ENCODE measurements at places on chromosomes 11 and 22.

- DNase-seq: no peak
Observed at GRCh38 chr22:32864041-32864440, 62.5 kb downstream of the TIMP3 start.

- DNase-seq: no peak
Observed at GRCh38 chr11:15967966-15968365, 388.4 kb downstream of the SOX6 start.

DNA sequence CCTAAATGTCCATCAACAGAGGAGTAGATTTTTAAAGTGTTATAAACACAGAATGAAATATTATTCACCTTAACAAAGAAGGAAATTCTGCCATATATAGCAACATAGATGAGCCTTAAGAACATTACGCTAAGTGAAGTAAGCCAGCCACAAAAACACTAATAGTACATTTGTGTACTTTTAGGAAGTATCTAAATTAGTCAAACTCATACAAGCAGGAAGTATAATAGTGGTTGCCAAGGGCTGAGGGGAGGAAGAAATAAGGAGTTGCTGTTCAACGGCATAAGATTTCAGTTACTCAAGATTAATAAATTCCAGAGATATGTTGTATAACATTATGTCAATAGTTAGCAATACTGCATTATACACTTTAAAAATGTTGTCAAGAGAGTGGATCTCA lies 181.7 kb upstream of the ZC3H12C start:
- no peak for DNase-seq

GRCh38 chr11:117083011-117083935 lies 15.0 kb downstream of the SIK3 start:
- DNase-seq: no peak

GRCh38 chr11:2221591-2221990 lies 48.8 kb downstream of the ASCL2 start:
- no peak for DNase-seq

DNA sequence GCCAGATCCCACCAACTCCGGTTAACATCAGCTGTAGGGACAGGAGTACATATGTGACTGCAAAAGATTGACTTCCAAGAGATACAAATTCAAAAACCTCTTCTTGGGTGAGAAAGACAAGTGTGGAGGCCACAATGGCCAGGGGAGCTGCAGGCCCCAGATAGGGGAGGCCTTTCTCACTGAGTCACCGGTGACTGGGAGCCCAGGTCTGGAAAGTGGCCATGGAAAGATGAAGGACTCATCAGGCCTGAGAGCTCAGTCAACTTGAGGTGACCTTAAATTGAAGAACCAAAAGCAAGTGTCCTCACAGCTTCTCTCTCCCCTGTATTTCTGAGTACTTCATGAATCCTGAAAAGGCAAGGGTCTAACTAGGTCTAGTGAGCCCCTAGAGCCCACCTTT lies 90.4 kb upstream of the CLPB start:
- no peak for DNase-seq

DNA sequence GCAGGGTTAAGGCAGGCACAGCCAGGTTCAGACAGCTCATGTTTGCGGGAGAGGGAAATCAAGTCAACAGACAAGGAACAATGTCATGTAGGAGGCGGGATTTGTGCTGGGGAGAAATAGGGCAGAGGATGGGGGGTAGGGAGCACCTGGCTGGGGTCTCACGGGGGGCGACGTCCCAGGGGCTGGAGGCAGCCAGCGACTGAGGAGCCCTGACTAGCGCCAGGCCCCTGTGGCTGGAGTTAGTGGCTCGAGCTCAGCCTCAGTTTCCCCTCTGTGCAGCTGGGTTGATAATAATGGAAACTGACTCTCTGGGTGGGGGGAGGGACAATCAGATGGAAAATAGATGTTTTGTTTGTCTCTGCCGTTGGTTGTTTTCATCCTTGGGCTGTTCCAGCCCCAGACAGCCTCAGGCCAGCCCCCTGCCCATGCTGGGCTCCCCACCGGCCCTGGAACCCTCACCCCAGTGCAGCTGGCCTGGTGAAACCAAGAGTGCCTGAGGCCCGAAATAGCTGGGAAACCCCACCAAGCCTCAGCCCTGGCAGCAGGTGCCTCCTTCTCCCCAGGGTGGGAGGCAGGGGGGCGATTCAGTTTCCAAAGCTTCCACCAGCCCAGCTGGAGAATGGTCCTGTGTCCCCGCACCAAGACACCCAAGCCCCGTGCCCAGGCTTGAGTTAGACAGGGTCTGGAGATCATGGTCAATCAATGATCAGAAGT lies 44.1 kb downstream of the IGLL5 start:
- DNase-seq: no peak

DNA sequence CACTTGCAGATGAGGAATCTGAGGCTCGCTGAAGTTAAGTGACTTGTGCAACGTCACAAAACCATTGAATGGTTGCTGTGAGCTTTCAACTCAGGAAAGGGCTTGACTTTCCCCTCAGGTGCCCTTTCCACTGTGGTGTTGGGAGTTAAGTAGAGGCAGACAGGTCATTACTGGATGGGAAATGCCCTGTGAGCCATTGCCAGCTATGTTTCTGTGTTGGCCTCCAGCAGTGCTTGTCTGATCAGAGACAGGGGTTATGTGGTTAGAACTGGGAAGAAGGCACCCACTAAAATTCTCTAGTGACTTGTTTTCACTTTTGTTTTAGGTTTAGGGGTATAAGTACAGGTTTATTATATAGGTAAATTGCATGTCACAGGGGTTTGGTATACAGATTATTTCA lies 96.6 kb downstream of the FDX1 start:
- no peak for DNase-seq

DNA sequence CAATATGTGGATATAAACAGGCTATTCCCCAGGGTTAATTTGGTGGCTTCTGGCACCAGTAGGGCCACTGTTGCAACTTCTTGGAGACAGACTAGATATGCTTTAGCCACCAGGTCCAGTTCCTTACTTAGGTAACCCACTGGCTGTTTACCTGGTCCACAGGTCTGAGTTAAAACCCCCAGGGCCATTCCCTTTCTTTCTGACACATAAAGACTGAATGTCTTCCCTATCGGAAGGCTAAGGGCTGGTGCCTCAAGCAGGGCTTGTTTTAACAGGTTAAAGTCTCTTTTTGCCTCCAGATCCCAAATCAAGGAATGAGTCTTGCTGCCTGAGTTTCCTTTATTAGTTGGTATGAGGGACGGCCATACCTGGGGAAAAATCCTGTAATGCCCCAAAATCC lies 1052.7 kb upstream of the CNTN5 start:
- no peak for DNase-seq

DNA sequence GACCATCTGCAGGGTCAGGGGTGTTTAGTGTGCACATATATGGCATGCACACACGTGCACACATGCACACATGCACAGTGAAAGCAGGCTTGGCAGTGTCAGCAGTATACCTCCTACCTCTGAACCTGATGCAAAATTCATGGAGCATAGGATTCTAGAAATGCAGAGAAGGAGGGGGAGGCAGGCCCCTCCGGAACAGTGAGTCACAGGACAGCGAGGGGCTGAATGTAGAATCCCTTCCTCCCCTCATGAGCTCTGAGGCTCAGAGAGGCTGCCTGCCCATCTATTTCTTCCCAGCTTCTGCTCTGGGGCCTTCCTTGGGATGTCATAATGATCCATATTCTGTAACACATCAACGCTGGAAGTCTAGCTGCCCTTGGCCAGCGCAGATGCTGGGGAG lies 66.7 kb upstream of the NECTIN1 start:
- no peak for DNase-seq

DNA sequence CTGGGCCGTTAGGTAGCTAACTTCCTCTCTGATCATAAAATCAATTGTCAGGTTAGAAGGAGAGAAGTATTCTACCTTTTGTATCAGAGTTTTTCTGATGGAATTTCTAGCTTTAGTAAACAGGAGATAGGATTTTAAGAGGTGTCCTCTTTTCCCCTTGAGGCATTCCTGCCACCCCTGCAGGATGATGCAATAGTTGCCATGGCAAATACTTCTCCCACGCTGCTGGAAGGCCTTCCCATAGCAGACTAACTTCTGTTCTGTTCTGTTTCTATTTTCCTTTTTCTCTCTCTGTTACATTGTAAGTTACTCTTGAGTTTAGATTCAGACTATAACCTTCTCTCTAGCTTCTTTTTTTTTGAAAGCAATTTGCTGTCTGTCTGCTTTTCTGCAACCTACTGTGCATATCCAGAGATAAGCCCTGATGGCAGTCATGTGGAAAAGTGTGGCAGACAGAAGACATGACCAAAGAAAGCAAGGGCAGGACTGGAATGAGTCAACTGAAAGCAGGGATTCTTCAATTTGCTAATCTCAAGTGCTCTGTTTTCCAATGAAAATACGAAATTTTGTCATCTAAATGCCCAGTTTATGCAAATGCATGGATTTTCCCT lies 679.1 kb downstream of the DLG2 start:
- no peak for DNase-seq

DNA sequence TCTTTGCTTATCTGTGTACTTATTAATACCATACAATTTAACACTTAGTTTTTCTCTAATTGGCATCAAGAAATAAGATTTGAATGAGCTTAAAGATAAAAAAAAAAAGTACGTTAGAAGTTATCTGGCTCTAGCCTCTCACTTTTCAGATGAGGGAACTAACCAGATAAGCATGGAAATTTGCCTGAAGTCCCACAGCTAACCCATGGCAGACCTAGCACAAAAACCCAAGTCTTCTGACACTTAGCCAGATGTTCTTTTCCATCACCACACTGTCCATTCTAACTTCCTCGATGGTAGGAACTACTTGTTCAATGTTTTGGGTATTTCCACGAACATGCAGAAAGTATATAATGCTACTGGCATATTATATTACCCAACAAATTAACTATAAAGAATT lies 7.4 kb upstream of the SOX6 start:
- DNase-seq: no peak

GRCh38 chr11:15097411-15097810 lies 17.3 kb upstream of the INSC start:
- DNase-seq: no peak

- no peak for DNase-seq
Observed at GRCh38 chr11:83938148-83938547, 652.0 kb upstream of the CCDC90B start.
